ENCODE measurements at places on chromosomes 2 and 18.

DNA sequence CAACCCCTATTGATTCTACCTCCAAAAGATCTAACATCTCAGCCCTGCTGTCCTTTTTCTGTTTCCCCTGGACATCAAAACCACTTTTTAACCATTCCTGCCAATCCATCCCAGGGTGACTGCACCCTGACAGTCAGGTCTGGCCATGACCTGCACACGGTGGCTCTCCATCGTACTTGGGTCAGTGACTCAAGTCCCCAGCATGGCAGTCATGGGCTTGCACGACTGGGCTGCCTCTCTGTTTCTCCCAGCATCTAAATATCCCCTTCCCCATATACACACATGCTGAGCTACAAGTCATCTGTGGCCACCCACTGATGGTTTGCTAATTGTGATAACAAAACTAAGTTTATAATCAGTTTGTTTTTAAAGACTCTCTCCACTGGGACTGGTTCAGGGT lies 6.6 kb downstream of the NCK2 start:
- DNase-seq = no peak

DNA sequence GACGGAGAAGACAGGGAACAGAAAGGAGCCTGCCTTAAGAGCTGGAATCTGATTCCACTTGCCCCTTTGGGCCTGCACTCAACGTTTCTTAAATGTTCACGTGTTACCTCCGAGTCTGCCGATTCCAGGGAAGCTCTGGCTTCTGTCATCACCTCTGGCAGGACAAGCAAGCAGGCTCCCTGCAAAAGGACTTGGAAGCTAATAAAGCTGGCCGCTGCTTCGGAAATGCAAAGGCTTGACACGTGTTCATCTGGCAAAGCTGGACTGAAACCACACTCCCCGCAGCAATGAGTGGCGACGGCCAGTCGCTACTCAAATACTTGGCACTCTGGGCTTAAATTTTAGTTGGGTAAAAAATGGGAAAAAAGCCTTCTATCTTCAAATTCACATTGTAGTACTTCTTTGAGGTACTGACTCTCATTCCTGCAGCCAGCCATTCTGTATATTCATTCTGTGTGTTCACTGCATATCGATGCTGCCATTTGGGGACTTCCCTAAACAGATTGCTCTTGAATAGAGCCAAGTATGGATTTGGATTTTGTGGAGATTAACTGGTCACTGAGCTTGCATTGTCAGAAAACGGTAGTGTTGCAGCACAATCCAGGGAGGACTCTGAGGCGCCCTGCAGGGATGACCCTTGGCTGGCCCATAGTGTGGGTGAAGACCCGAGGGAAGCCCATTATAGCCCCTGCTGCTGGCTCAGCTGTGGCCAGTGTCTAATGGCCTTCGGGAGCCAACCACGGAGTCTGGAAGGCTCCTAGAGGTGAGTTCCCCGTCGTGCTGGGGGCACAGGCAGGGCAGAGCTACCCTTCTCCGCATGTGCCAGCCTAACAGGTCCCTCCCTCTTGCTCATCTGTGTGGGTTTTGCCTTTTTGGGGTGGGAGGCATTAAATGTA lies 231.5 kb downstream of the PRKCE start:
- DNase-seq = peak; percentile 86

DNA sequence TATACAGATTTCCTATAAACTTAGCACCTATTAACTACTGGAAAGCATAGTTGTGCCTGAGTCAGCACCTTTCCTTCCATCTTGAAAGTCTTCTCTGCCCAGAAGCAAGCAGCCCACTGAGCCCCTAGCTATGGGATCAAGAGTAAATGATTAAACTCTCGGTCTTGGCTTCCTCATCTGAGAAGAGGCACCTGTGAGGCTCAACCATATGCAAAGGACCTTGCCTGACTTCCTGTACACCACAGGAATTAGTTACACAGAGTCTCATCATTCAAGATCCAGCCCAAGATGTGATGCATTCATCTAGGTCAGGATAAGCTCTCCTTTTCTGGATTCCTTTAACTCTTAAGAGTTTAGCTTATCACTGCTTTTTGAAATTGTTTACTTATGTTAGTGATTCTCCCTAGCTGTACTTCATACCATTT lies 96.0 kb downstream of the CDH2 start:
- no peak for DNase-seq

DNA sequence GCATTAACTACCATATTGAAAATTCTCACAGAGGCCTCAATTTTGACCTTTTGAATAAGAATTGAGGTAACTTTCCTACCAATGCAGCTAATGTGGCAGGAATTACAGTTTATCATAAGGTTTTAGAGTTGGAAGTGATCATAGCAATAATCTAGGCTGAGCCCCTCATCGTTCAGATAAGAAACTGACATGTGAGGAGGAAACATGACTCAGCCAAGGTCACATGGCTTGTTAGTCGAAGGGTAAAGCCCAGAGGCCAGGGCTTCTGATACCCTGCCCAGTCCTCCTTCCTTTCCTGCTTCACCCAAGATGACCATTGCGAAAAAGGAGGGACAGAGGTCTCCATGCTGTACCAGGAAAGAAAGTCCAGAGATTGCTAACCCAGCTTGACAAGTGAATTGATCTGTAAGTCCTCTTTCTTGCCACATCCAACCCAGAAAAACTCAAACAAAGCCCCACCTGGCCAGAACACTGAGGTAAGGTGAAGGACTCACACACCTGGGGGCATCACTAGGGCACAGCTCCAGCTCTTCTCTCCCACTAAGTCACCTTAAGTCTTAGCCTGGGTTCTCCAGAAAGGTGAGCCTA lies 174.8 kb downstream of the EN1 start:
- DNase-seq = no peak

DNA sequence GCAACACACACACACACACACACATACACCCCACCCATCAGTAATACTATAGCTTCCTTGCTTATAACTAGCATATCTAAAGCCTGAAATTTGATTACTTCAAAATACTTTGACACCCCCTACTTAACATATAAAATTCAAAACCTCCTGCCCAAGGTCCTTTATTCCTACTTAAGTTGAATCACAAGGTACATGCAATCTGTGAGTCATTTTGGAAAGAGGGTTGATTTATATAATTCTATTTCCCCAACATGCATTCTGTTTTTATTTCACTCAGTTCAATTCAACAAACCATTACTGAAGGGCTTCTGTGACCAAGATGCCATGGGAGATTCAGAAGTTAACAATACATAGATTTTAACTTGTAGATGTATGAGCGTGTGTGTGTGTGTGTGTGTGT lies 420.7 kb downstream of the METTL4 start:
- DNase-seq = no peak

- no peak for DNase-seq
Observed at GRCh38 chr2:217468042-217468830, 534.6 kb downstream of the TNS1 start.

- no peak for DNase-seq
Observed at GRCh38 chr2:19736191-19736831, 165.5 kb downstream of the TTC32 start.

DNA sequence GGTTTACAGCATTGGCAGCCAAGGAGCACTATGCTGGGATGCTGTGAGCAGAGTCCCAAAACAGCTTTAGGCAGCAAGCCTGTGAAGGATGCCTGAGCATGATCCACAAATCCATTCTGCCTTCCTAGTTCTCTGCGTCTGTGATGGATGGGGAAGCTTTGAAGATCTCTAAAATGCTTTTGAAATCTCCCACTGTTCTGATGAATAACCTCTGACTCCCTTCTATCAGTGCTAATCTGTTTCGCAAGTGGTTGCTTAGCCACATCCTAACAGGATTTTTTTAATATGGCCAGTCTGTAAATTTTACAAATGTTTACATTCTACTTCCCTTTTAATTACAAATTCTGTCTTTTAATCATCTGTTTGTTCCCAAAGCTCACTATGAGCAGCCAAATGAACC lies 319.2 kb downstream of the GULP1 start:
- no peak for DNase-seq

DNA sequence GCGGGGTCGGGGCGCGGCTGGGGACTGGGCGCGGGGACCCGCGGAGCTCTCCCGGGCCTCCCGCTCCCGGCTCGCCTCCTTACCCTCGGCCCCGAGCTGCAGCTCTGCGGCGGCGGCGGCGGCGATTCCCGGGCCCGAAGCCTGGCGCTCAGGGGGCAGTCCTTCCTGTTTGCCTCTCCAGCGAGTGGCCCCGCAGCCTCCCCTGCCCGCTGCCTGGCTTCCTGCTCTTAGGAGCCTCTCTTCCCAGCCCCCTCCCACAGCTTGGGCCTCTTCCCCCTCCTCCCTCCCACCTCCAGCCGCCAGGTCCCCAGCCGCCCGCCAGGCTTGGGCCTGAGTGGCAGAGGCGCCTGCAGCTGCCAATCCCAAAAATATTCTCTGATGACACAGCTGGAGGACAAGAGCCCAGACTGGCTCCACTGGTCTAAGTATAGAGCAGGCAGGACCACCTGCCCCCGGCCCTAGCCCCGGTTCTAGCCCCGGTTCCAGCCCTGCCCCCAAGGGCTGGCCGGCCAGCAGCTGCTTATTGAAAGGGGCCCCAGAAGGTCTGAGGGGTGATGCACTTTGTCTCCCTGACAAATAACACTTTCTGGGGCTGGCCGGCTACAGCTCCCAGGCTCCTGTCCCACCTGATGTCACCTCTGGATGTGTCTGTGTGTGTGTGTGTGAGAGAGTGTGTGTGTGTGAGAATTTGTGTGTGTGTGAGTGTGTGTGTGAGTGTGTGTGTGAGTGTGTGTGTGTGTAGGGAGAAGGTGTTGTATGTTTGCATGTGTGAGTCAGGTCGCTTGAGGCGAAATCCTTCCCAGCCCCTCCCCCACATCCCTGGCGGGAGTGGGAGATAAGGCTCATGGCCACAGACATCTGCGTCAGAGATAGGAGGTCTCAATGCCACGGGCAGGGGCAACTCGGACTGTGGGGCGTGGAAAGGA lies at the start of gene OBSL1:
Gene OBSL1 (minus strand): TSS at position 229 of the 926 bp plus-strand sequence. CDS start 307 bp downstream, outside the sequence.
- peak; percentile 32 for DNase-seq

GRCh38 chr2:222851956-222852617 lies 8.7 kb upstream of the ACSL3 start:
- DNase-seq = no peak

DNA sequence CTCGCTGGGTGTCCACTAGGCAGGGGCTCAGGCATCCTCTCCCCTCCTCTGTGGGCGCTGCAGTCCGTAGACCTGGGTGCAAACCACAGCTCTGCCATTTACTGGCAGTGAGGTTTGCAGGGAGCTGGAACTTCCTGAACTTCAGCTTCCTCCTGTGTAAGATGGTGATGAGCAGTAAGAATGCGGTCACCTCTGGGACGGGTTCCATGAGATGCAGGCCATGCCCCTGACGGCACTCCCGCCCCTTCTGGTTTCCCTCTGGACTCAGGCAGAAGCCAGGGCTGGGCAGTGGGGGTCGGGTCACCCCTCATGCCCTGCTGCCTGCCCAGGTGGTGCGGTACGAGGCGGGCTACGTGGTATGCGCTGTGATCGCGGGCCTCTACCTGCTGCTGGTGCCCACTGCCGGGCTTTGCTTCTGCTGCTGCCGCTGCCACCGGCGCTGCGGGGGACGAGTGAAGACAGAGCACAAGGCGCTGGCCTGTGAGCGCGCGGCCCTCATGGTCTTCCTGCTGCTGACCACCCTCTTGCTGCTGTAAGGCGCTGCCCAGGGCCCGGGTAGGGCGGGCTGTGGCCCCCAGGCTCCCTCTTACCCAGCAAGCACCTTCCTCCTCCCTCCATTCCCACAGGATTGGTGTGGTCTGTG lies 1.5 kb downstream of the PROM2 start:
- DNase-seq = no peak

DNA sequence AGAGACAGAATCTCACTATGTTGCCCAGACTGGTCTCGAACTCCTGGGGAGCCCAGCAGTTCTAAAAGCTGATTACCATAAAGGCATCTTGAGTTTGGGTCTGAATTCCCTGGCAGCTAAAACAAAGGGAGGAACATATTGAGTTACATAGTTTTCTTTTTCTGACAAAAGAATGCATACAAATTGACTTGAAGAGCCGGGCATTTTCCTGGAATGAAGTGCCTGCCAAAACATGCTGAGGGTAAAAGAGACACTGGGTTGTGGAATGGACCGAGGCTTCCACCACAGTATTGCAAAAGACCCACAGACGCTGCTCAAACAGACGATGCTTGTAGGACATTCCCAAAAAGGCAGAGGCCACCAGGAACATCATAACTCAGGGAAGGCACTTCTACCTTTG lies 35.1 kb upstream of the ROCK2 start:
- no peak for DNase-seq

- DNase-seq = no peak
Observed at GRCh38 chr2:239056611-239057010, 208.7 kb downstream of the TWIST2 start.

DNA sequence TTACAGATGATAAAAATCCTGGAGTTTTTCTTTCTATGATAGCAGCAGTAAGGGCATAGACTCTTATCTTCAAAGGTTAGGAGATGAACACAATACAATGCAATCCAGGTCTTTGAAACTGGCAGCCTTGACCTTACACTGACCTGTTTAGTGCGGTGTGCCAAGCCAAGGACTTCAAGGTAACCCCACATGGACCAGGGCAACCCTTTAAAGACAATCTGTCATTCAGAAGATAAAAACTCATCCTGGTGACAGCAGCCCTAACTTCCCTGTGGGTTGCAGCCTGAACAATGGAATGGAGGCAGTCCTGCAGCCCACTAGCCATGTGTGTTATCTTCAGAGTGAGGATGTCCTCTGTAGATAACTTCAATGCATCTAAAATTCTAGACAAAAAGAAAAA lies 78.1 kb downstream of the RTTN start:
- DNase-seq = no peak

DNA sequence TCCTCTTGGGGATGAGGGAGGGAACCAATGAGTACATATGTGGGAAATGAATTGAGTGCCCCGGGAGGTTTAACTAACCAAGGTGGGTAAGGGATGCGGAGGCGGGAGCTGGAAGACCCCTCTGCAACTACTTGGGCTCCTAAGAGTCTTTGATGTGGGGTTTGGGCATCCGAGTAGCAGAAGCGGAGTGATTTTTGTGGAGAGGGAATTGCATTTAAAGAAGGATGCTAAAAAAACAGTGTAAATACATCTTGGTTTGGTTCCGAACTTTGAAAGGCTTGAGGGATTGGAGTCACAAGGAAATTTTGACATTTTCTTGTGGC lies 215.7 kb downstream of the MCFD2 start:
- peak; percentile 33 for DNase-seq

DNA sequence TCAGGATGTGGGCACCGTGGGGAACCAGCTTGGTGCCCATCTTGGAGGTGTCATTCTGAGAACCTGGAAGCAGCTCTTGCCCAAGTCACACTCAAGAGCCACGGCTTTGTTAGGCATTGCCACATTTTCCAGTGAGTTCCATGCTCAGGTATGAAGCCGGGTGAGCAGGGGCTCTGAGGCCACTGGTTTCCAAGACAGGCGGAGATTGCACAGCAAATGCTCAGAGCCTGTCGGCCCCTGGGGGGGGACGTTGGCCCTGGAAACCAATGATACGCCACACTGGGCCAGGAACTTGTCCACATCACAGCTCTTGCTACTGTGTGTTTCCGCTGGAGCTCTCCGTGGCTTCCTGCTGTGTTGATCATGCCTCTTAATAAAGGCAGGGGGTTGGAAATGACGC lies 52.5 kb upstream of the SALL3 start:
- no peak for DNase-seq

- peak; percentile 97 for DNase-seq
Observed at GRCh38 chr2:190717764-190718651, 69.1 kb downstream of the NAB1 start.
